ENCODE measurements at places on chromosomes 7 and 10.

DNA sequence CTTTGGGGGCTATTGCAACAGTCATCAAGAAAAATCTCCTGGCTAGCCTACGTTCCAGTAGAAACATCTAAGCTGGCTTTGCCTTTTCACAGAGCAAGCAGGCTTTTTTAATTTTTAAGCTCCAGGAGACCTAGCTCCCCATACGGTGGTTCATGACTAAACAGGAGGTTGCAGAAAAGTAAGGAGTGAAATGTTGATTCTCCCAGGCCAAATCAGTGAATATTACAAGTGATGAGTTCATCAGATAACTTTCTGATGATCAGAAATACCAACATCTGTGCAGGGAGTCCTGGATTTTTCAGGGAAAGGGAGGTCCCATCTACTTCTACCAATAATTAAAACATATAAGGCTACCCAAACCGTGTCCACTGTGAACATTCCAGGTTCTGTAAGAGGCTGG lies 477.3 kb upstream of the CELF2 start:
- DNase-seq = no peak

GRCh38 chr7:39894904-39895303 lies 55.2 kb upstream of the CDK13 start:
- DNase-seq = no peak

DNA sequence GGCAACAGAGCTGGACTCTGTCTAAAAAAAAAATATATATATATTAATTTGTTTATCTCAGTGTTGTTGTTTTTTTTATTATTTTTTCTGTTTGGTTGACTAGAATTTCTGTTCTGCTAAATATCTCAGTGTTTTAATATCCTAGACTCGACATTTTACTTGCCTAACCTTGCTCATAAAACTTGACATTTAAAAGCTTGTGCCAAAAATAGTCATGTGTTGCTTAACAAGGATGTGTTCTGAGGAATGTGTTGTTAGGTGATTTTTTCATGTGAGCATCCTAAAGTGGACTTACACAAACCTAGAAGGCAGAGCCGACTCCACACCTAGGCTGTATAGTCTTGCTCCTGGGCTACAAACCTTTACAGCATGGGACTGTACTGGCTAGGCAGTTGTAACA lies 23.1 kb downstream of the NRBF2 start:
- DNase-seq = no peak

- no peak for DNase-seq
These were observed 211.1 kb downstream of the HDAC9 start for GRCh38 chr7:18706670-18707069.

GRCh38 chr7:100080907-100081534 lies 502 bp downstream of the ZNF3 start:
- DNase-seq = no peak

DNA sequence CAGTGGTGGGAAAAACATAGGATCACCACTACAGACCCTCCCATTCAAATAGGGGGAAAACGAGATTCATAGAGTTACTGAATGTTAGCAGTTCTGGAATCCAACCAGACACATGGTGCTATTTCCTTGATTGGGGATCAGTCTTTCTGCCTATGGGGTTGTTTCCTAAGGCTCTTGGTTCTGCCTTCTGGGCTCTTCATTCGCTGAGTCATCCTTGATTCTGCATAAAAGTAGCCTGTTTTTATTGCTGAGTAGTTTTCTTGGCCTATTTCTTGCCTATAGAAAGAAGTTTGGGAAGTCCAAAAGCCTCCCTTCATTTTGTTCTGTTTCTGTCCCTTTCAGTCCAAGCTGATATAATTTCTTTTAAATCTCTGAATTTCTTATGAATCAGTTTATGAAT lies 99.3 kb upstream of the OIT3 start:
- no peak for DNase-seq

- no peak for DNase-seq
These were observed 71.9 kb upstream of the STK17A start for GRCh38 chr7:43511029-43511428.

DNA sequence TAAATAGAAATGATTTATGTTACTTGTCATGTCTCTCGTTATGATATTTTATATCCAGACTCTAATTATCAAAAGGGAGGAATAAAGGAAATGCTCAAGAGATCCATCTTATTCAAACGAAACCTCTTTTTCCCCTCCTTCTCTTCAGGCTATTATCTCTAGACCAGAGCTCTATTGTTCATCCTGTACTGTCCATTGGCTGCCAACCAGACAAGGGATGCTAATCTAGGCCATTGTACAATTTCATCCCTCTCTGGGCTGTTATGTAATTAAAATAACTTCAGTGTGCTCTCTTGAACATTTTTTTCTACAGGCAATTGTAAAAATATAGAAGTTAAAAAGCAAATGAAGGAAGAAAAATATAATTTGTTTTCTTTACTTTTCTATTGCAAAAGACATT lies 220.4 kb downstream of the HDAC9 start:
- DNase-seq = no peak

DNA sequence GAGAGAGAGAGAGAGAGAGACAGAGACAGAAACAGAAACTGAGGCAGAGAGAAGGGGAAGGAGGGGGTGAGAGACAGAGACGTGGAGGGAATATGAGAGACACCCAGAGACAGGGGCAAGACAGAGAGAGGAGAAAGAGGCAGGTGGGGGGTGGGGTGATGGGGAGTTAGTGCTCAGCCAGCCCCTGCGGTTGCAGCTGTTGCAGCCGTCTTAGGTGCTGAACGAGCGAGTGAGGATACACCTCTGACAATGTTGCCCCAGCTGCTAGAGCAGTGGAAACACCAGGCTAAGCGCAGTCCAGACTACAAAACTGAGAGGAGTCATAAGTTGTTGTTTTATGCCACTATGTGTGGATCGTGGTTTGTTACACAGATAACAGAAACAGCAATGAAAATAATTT lies 328.2 kb upstream of the SHH start:
- DNase-seq = no peak

- DNase-seq = no peak
These were observed 114.8 kb downstream of the SDK1 start for GRCh38 chr7:3415861-3416312.

- DNase-seq = peak; percentile 52
These were observed 165.8 kb upstream of the PRSS1 start for GRCh38 chr7:142583446-142583845.

GRCh38 chr10:71358277-71358676 lies 38.4 kb upstream of the CDH23 start:
- DNase-seq = no peak

DNA sequence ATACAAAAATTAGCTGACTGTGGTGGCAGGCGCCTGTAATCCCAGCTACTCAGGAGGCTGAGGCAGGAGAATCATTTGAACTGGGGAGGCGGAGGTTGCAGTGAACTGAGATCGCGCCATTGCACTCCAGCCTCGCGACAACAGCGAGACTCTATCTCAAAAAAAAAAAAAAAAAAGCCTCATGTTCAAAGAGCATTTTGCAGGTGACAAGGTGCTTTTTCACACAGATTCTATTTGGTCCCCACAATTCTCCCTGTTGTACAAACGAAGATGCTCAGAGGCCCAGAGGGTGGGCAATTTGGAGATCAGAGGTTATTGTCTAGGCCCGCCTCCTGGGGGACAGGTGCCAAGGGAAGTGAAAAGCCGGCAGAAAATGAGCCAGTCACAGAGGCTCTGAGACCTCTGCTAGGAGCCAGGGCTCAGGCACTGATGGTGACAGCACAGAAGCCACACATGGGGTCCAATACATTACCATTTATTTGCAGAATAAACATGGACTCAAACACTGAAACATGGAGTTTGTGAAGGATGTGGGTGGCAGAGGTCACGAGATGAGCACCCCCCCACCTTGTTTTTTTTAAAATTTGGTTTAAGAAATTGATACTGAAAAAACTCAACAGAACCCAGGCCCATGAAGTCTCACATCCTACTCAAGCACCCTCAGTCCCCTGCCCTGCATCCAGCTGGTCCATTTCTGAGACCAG lies 882 bp upstream of the GAL3ST4 start:
- DNase-seq = no peak

- no peak for DNase-seq
These were observed 1292.2 kb downstream of the REEP3 start for GRCh38 chr10:64813391-64813790.

DNA sequence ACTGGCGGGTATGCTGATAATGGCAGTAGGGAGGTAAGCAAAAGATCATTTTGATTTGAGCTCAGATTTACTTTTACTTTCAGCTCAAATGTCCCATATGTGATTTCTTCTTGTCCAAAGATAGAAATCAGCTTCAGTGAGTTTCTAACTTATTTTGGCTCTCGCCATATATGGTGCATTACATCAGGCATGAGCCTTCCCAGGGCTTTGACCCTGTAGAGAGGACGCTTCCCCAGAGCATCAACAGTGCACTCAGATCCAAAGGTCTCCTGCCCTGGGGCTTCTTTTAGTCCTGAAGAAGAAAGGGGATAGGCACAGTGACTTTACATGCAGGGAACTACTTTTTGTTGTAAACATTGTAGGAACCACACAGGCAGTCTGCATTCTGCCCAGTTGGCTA lies 128.6 kb upstream of the PDLIM1 start:
- DNase-seq = no peak

Measured in T1000 (cell line).